CD8-positive, alpha-beta memory T cell (primary cell): ENCODE measurements at places on chromosomes 2 and 18.

DNA sequence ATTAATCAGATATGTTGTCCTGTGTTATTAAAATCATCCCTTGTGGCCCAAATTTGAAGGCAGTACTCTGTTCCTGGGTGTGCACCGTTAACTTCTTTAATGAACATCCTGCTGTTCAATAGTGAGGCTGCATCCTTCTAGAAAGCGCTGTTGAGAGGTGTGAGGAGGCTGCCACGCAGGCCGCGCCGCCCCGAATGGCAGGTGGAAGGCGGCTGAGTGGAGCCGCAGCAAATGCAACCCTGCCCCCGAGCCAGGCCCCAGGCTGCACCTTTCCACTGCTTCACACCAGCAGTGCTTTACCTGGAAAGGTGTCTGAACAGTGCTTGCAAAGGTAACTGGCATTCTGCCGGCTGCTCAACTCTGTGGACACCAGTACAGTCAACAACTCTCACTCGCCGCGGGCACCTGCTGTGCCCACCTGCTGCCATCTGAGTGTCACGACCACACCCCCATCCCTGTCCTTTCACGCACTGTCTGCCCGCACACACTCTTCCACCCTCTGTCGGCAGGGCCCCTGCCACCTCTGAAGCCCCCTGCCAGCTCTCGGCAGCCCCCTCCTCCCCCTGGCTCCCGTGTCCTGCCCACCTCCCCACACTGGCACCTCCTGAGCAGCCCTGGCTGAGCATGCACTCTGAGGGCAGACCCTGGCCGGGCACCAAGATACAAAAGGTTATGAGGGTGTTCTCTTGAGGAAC, 70.9 kb downstream of the ODC1 start:
- no peak for DNase-seq
- peaks cover 81% of the 10 kb centered on the region for H3K4me1 ChIP-seq
- H3K27ac ChIP-seq, result no peak overlapping the region
- no peaks in the 10 kb centered on the region for H3K27me3 ChIP-seq
- H3K4me3 ChIP-seq, result no peak overlapping the region

GRCh38 chr2:36554531-36554930, 43.4 kb downstream of the FEZ2 start:
- no peaks in the 10 kb centered on the region for H3K27me3 ChIP-seq
- no peak overlapping the region for H3K4me3 ChIP-seq
- no peak overlapping the region for H3K27ac ChIP-seq
- no peak for DNase-seq

- peaks cover 62% of the 10 kb centered on the region for H3K4me1 ChIP-seq
- peak overlapping the region; percentile 60 for H3K4me3 ChIP-seq
These were observed 8.4 kb upstream of the ARID5A start for GRCh38 chr2:96528006-96528699.

DNA sequence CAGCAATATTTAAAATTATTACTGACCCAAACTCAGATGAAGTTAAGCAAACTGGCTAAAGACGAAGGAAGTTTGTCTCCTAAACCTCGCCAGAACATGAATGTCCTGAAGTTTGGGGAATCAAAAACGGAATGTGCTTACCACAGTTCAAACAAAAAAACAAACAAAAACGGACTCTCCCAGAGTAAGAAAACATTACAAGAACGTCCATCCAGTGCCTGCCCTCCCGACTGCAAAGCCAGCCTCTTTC, 1.1 kb downstream of the KANSL1L start:
- no peaks in the 10 kb centered on the region for H3K36me3 ChIP-seq
- H3K27me3 ChIP-seq, result no peaks in the 10 kb centered on the region
- H3K4me1 ChIP-seq, result peaks cover 11% of the 10 kb centered on the region
- peak overlapping the region; percentile 64 for H3K4me3 ChIP-seq

DNA sequence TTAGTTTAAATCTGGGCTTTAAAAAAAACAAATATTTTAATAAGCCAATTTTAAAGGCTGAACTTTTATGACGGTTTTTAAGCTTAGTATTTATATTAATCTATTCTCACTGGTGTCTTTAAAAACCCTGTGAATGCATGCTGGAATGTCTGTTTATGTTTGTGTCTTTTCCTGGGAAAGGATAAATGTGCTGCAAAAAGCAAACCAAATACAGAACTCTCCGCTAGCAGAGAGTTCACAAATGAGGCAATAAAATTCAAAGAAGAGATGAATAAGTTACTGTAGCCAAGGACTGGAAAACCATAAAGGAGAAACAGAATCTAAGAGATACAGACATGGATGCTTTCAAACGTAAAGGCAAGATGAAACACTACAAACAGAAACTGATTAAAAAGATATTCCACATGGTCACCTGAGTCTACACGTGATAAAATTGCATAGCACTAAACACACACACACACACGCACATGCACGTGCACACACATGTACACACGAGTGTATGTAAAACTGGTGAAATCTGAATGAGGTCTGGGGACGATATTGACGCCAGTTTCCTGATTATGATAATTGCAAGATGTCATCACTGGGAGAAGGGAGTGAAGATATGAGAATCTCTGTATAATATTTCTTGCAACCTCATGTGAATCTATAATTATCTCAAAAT, 4.5 kb downstream of the TWIST2 start:
- H3K4me3 ChIP-seq, result no peak overlapping the region
- H3K4me1 ChIP-seq, result no peaks in the 10 kb centered on the region
- no peaks in the 10 kb centered on the region for H3K36me3 ChIP-seq
- no peak overlapping the region for H3K27ac ChIP-seq
- peaks cover 5% of the 10 kb centered on the region for H3K27me3 ChIP-seq

DNA sequence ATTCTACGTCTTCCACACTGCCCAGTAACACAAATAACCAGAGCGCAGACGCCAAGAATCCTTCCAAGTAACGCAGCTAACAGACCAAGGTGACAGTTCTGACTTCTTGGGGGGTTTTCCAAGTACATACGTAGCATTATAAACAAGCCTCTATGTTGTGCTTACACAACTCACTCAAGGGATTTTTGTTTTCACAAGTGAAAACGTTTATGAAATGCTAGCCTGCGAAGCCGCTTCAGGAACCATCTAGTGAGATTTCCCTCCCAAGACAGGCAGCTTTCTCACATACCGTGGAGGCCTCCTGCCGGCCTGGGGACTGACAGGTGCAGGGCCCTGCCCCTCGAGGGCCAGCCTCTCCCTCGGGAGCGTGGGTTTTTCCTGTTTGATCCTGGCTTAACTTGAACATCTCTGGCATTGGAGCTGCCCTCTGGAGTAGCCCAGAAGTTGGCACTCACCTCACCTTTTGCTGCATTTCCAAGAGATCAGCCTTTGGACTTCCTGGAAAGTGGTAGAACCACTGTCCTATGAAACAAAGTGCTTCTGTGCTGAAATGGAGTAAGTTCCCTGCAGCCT, 151.1 kb downstream of the MBP start:
- H3K27ac ChIP-seq, result no peak overlapping the region
- no peaks in the 10 kb centered on the region for H3K36me3 ChIP-seq
- no peak overlapping the region for H3K4me3 ChIP-seq
- no peak for DNase-seq

GRCh38 chr18:61982475-61982874, 89.7 kb upstream of the RNF152 start:
- H3K4me3 ChIP-seq, result no peak overlapping the region
- H3K27ac ChIP-seq, result no peak overlapping the region
- no peaks in the 10 kb centered on the region for H3K27me3 ChIP-seq
- DNase-seq, result no peak

GRCh38 chr2:241854342-241855244, 4.1 kb downstream of the PDCD1 start:
- no peak overlapping the region for H3K4me3 ChIP-seq
- no peaks in the 10 kb centered on the region for H3K36me3 ChIP-seq
- DNase-seq, result no peak
- no peaks in the 10 kb centered on the region for H3K27me3 ChIP-seq

DNA sequence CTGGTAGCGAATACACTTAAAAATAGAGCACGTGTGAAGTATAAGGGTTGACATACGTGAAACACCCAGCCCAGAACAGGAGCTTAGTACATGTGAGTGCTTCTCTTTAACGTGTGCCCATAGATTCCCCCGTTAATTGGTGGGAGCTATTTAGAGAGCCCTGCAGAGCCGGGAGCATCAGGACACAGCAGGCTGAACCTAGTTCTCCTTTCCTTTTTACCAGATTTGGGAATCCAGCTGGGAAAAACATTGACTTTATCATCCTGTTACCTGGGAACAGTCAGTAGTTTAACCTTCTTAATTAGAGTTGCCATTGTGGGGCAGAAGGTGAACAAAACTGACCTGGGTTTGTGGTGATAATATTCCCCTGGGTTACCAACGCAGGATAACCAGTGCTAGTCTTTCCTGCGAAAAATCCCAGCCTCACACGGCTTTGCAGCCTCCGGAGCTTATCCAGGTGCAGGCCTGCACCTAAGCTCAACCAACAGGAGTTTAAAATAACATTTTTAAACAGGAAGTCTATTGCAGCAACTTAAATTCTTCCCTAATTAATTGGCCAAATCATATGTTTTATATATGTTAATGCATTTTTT, 78.1 kb upstream of the SPTBN1 start:
- no peaks in the 10 kb centered on the region for H3K36me3 ChIP-seq
- no peaks in the 10 kb centered on the region for H3K4me1 ChIP-seq
- H3K27ac ChIP-seq, result no peak overlapping the region
- no peaks in the 10 kb centered on the region for H3K27me3 ChIP-seq

GRCh38 chr18:12034241-12035100, 53.2 kb downstream of the IMPA2 start:
- no peaks in the 10 kb centered on the region for H3K4me1 ChIP-seq
- no peaks in the 10 kb centered on the region for H3K36me3 ChIP-seq
- no peak for DNase-seq
- no peak overlapping the region for H3K27ac ChIP-seq

GRCh38 chr18:36658611-36659010, 170.2 kb downstream of the TPGS2 start:
- H3K4me3 ChIP-seq, result no peak overlapping the region
- H3K27me3 ChIP-seq, result no peaks in the 10 kb centered on the region
- H3K4me1 ChIP-seq, result no peaks in the 10 kb centered on the region
- H3K27ac ChIP-seq, result no peak overlapping the region
- DNase-seq, result no peak

- no peaks in the 10 kb centered on the region for H3K36me3 ChIP-seq
- H3K4me1 ChIP-seq, result no peaks in the 10 kb centered on the region
- no peak overlapping the region for H3K27ac ChIP-seq
- no peak overlapping the region for H3K4me3 ChIP-seq
These were observed 1246.6 kb upstream of the LRRTM1 start for GRCh38 chr2:81551040-81551634.

GRCh38 chr2:26469092-26469710, 8.7 kb downstream of the OTOF start:
- H3K27ac ChIP-seq, result no peak overlapping the region
- H3K27me3 ChIP-seq, result no peaks in the 10 kb centered on the region
- peak overlapping the region; percentile 5 for H3K4me3 ChIP-seq
- no peaks in the 10 kb centered on the region for H3K36me3 ChIP-seq
- no peaks in the 10 kb centered on the region for H3K4me1 ChIP-seq

- no peak overlapping the region for H3K4me3 ChIP-seq
- H3K27ac ChIP-seq, result no peak overlapping the region
- no peaks in the 10 kb centered on the region for H3K27me3 ChIP-seq
- DNase-seq, result no peak
These were observed 395.6 kb downstream of the ARHGAP15 start for GRCh38 chr2:143524559-143525401.

DNA sequence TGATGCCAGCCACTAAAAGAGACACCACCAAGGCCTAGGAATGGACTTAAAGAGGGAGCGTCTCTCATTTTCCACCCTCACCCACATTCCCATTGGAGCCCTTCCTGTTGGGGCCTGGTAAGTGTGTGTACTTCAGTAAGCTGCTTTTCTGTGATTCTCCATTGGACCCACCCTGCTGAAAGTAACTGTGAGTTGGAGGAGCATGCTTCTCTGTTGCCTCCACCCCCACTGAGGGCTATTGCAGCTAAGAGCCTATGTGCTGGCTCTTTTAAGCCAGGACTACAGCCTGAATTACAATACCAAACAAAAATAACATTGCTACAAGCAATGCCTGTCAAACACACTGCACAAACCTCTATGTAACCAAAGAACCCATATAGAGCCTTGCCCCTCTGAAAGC, 81.1 kb downstream of the TRABD2A start:
- no peak for DNase-seq
- no peak overlapping the region for H3K4me3 ChIP-seq
- H3K27ac ChIP-seq, result no peak overlapping the region
- no peaks in the 10 kb centered on the region for H3K27me3 ChIP-seq
- no peaks in the 10 kb centered on the region for H3K4me1 ChIP-seq
- no peaks in the 10 kb centered on the region for H3K36me3 ChIP-seq

DNA sequence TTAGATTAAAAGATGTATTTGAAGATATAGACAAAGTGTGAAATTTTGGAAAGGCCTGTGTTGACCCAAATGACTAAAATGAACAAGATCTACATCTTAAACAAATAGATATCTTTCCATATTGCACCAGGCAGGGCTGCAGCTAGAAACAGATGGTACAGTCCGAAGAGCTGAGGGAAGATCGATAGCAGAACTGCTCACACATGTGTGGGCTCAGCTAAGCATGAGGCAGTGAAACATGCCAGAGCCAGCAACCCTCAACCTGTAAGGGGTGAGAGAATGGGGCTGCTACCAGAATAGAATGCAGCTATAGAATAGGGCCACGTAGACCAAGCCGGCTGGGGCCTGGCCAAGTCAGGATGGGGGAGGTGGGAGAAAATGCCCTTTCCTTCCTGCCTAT, 87.8 kb downstream of the SLC5A7 start:
- H3K4me1 ChIP-seq, result no peaks in the 10 kb centered on the region
- H3K27ac ChIP-seq, result no peak overlapping the region
- H3K36me3 ChIP-seq, result no peaks in the 10 kb centered on the region
- no peaks in the 10 kb centered on the region for H3K27me3 ChIP-seq
- no peak overlapping the region for H3K4me3 ChIP-seq
- DNase-seq, result no peak

DNA sequence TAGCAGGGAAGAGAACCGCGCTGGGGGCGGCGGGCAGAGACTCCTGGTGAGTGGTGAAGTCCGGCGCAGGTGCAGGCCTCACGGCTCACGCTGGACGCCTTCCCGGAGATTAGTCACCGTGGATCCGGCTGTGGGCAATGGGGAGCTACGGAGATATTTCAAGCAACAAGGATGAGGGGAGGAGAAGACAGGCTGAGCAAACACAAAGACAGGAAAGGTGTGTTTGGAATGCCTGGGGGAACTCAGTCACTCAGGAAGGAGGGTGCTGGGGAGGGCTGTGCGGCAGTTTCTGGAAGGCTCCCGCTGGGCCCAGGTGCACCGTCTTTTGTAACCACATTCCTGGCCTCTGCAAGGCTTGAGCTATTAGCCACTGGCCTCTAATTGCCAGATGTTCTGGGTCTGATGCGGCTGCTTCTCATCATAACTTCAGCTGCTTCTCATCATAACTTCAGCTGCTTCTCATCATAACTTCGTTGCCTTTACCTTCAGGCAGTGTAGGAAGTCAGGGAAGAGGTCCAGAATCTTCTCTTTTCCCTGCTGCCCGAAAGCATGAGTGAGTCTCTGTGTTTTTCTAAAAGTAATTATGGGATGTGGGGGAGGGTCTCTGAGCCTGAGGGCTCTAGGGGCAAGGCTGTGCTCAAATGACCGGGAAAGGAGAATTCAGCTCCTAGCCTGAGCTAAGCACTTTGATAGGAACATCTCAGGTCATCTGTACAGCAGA, 118.9 kb downstream of the PXDN start:
- H3K27ac ChIP-seq, result no peak overlapping the region
- no peaks in the 10 kb centered on the region for H3K36me3 ChIP-seq
- H3K4me3 ChIP-seq, result no peak overlapping the region
- DNase-seq, result no peak
- H3K4me1 ChIP-seq, result no peaks in the 10 kb centered on the region

GRCh38 chr2:69046221-69046662, 33.3 kb downstream of the ANTXR1 start:
- H3K36me3 ChIP-seq, result no peaks in the 10 kb centered on the region
- H3K27ac ChIP-seq, result no peak overlapping the region
- DNase-seq, result no peak
- no peaks in the 10 kb centered on the region for H3K4me1 ChIP-seq
- H3K4me3 ChIP-seq, result no peak overlapping the region
- H3K27me3 ChIP-seq, result no peaks in the 10 kb centered on the region
